Naive thymus-derived CD4-positive, alpha-beta T cell (primary cell): ENCODE measurements at places on chromosomes 5 and 9. TPM values are rescaled to one million over a fixed set of nuclear protein-coding genes. Genes with fewer than 3 reads are reported as not detected.

- no peak for DNase-seq
Measured at GRCh38 chr5:57956636-57957035, 474.0 kb upstream of the ACTBL2 start.

- no peak for DNase-seq
Measured at GRCh38 chr9:131348631-131349521, 45.0 kb upstream of the PRRC2B start.

GRCh38 chr5:88826646-88827585 is 56.1 kb downstream of the MEF2C start:
- DNase-seq: no peak

- DNase-seq: no peak
Measured at GRCh38 chr5:65104831-65105230, 336.1 kb downstream of the CWC27 start.

DNA sequence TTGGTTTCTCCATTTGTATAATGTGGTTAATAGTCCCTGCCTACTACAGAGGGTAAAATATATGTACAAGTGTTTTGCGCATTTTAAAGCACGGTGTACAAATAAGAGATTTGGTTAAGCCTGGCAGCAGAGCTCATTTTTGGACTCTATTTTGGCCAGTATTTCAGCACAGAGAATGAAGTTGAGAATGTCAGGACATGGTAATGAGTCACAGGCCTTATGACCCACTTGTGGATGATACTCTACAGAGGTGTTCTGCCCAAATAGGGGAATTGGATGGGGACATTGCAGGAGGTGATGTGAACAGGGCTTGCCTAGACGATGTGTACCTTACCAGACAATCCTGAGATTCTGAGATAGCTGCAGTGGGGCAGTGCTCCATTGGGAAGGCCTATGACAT is 50.6 kb downstream of the MELK start:
- DNase-seq: no peak

- DNase-seq: no peak
Measured at GRCh38 chr5:171422495-171422894, 3.0 kb downstream of the FGF18 start.

- no peak for DNase-seq
Measured at GRCh38 chr9:117682955-117683710, 21.1 kb upstream of the TLR4 start.

DNA sequence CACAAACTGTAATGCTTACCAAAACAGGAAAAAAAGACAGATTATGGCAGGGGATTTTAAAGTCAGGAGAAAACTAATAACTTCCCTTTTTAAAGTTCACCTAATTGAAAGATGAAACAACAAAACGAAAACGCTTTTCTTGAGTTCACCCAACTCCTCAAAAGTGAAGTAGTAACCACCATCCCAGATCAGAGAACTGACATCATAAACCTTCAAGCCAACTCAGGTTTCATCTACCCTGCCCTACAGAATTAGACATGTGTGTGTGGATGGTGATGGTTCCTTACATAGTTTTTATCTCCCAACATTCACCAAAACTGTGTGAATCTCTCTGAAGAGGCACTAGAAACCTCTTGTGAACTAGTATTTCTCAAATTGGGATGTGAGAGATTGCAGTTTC is 195.2 kb upstream of the PTGER4 start:
- no peak for DNase-seq

DNA sequence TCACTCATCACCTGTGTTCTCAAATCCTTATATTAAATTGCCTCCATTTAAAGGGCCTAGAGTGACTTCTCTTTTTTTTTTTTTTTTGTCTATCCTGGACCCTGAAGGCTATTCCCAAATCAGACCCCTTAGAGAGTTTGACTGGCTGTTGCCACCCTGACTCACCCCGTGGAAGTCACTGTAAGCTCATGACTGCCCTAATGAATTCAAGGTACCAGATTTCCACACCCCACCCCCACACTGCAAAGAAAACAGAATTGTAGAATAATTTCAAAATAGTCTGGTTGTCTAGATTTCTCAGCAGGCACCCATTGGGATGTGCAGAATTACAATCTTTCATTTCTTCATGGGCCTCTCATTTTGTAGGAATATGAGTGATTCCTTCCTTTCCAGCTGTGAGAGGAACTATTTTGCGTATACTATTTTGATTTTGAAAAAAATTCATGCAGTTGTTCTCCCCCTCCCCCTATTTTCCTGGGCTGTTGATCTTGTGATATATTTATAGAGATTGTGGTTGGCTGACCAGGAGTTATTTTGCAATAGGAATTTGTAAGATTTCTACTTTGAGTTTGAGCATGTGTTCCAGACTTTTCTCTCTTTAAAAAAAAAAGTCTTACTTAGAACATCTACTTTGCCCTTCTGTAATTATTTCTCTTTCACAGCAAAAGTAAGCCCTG is 79.1 kb downstream of the ZNF618 start:
- DNase-seq: no peak

- no peak for DNase-seq
Measured at GRCh38 chr9:13705918-13706317, 426.4 kb upstream of the MPDZ start.

DNA sequence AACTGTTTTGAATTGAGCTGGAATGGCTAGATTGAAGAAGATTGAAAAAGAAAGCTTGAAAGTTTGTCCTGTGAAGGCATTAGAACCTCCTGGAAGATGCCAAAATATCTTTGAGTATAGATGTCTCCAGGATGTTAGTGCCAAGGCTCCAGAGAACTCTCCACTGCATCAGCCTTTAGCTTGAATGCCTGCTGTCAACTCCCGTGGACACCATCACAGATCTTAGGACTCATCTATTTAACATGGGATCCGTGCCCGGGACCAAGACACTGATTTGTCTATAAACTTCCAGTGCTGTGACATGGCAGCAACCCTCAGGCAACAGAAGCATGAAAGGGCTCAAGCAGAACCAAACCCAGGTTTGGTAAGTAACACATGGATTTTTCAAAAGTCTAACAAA is 670.9 kb upstream of the ST8SIA4 start:
- DNase-seq: no peak

- DNase-seq: no peak
Measured at GRCh38 chr9:23825700-23826099, 340 bp downstream of the ELAVL2 start.

DNA sequence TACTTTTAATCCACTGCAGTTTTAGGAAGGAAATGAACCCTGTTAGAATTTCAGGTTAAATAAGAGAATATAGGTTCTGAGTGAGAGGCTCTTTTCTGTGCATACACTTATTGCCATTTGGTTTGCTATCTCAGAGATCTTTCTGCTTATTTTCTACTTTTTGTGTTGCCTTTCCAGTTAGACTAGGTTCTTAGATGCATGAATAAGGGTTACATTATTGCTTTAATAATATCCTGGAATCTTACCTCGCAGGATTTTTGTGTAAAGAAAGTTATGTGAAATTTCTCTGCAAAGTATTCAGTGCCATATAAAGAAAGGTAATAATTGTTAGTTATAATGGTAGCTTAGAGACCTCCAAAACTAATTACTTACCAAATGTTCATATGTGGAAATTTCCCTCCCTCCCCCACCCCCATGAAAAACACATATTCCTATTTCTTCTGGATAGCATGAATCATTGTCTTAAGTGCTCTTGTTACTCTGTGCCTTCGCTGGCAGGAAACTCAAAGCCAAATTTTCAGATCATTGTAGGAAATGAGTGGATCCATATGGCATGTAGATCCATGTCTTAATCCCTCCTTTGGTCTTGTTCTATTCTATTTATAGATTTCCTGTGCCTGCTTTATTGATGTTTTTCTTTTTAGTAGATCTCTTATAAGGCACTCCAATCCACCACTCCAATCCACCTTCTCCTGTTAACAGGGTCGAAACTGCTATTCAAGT is 2.7 kb upstream of the APBA1 start:
- no peak for DNase-seq

DNA sequence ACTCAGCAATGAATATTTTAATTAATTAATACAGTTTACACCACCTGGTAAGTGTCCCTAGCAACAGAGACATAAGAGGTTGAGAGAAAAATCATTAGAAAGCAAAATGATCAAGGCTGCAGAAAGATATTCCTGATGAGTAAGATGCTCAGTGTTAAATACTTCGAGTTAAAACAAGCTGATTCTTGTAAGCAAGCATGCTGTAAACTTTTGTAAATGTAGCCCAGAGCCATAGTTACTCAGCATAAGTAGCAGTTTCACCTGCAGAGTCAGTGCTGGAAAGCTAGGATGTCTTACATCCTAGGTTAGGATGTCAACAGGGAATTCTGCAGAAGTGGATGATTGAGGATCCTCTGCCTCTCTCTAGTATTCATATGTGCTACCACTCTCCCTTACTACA is 4.2 kb downstream of the PRKACG start:
- DNase-seq: no peak

DNA sequence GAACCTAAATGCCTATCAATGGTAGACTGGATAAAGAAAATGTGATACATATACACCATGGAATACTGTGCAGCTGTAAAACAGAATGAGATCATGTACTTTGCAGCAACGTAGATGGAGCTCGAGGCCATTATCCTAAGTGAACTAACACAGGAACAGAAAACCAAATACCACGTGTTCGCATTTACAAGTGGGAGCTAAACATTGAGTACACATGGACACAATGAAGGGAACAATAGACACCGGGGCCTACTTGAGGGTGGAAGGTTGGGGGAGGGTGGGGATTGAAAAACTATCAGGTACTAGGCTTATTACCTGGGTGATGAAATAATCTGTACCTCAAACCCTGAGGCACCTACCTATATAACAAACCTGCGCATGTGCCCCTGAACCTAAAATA is 22.4 kb upstream of the DEPDC1B start:
- DNase-seq: no peak

DNA sequence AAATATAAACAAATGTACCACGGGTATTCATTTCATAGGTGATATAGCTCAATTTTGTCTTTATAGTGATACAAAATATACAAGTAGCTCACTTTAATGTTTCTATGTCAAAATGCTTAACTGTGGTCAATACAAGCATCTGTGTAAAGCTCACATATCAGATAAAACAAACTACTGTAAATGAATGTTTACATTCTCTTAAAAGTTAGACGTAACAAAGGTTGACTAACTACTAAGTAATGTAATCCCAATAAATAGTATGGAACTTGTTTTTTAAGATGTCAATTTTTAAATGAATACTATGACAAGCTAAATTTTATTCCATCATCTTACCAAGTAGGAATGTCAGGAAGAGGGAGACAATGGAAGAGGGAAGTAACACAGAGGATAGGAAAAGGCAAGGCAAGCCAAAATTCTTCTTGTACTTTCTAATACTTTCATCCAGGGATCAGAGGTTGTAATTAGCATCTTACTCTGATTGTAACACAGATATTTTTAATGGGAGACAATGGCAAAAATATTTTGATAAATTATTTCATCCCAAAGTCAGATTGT is 105.5 kb downstream of the STRBP start:
- no peak for DNase-seq

GRCh38 chr9:136942881-136943230 is 1.7 kb downstream of the FBXW5 start:
- DNase-seq: no peak

GRCh38 chr9:137723783-137724445 is 105.1 kb downstream of the EHMT1 start:
- no peak for DNase-seq

GRCh38 chr5:168530621-168531150 is 1.6 kb downstream of the FBLL1 start:
- DNase-seq: no peak

DNA sequence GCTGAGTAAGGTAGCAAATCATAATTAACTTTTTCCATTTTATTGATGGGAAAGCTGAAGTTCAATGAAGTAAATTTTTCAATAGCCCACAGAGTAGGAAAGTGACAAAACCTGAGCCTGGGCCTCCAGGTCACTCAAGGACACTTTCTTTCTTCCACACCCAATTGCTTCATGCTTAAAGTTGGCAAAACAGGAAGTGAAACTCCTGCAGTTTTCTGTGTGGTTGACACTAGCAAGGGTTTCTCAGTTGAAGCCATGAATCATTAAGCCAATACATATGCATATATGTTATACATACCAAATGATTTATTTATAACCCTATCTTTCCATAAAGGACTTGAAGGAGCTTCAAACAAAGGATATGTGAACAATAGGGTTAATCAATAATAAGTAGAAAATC is 13.9 kb downstream of the TLR4 start:
- no peak for DNase-seq

GRCh38 chr5:13601112-13601511 is 343.4 kb downstream of the DNAH5 start:
- DNase-seq: no peak

DNA sequence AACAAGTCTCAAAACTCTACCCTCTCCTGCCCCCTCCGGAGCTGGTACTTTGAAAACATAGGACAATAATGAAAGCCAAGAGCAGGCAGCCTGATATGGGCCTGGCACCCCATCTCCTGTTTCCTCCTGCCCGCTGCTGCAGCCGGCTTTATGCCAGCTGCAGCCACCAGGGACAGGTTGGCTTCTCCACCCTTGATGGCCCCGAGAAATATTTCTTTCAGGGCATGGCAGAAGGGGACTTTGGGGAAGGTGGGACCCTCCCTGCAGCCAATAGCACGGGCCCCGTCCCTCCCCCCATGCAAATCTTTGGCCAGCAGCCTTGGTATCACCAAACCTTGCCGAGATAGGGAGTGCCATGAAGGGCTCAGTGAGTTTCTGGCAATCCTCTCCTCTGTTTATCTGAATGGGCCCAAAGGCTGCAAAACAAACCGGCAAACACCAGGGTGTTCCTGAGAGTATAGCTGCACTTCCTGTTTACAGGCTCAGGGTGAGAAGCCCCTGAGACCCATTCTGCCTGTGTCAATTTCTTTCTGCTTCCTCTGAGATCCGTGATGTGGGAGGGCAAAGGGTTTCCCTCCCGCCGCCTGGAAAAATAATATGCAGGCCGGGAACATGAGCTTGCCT is 73.4 kb upstream of the BOD1 start:
- peak; percentile 3 for DNase-seq

DNA sequence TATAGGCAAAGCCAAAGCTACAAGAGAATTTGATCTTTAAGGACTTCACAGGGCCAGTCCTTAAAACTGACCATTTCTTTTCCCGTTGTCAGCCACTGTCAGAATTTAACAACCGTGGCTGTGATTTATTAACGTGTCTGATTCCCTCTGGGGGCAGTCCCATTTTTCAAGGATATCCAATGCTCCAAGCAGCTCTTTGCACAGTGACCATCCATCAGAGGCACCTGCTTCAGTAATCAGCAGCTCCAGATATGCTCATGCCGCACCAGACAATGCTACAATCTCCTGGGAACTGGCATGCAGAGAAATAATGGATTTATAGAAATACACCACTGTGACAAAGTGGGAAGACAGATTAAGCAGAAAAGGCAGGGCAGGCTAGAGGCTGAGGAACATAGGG is 163.3 kb upstream of the PPP1R2B start:
- no peak for DNase-seq

GRCh38 chr5:161047024-161047423 is 195.0 kb upstream of the ATP10B start:
- DNase-seq: no peak

GRCh38 chr5:38948501-38948900 is 102.7 kb downstream of the OSMR start:
- DNase-seq: no peak

The SPACA9 gene
- total RNA-seq: 1.1 and 1.6 TPM in 2 replicates

The PRR7 gene
- total RNA-seq: 30.4 TPM

The DOK3 gene
- total RNA-seq: 4.0 TPM

The GARNL3 gene
- total RNA-seq: 2.5 TPM

The KIAA1191 gene
- 65.9 TPM for total RNA-seq

The PCDHA6 gene
- total RNA-seq: not detected

The WNT8A gene
- total RNA-seq: not detected

The GABRA6 gene
- not detected in 2 replicates for total RNA-seq

The LTC4S gene
- total RNA-seq: 4.9 TPM

The ADAMTS13 gene
- total RNA-seq: 1.6 TPM

The SOWAHA gene
- total RNA-seq: not detected

The SLC45A2 gene
- 0.40 TPM for total RNA-seq

The ANKDD1B gene
- 0.32 TPM for total RNA-seq

The ANXA1 gene
- 231 TPM for total RNA-seq

The GNA14 gene
- not detected for total RNA-seq

The SH3TC2 gene
- 0.59 TPM for total RNA-seq

The DMRTA1 gene
- total RNA-seq: not detected
